GM06990 (cell line): ENCODE measurements at places on chromosomes 2 and 18.
A peak's percentile ranks its signal among the peaks of the same experiment; 100 is the strongest.

- no peak for DNase-seq
Observed at GRCh38 chr2:230746213-230746612, 33.6 kb downstream of the CAB39 start.

DNA sequence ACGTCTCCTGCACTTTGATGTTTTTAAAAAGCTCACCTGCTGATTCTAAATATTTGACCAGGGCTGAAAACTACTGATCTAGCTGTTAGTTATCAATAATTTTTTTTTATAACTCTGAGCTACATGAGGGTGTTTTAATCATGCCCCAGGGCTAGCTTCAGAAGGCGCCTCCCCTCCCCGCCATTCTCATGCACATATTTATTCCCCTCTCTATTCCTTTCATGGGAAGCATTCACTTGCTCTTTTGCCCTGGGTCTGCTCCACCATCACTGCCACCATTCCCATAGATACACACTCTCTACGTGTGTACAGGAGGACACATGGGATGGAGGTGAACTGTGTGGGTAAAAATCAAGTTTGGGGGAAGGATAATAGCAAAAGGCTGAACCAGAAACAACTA is 101.0 kb downstream of the PLA2R1 start:
- DNase-seq = no peak

DNA sequence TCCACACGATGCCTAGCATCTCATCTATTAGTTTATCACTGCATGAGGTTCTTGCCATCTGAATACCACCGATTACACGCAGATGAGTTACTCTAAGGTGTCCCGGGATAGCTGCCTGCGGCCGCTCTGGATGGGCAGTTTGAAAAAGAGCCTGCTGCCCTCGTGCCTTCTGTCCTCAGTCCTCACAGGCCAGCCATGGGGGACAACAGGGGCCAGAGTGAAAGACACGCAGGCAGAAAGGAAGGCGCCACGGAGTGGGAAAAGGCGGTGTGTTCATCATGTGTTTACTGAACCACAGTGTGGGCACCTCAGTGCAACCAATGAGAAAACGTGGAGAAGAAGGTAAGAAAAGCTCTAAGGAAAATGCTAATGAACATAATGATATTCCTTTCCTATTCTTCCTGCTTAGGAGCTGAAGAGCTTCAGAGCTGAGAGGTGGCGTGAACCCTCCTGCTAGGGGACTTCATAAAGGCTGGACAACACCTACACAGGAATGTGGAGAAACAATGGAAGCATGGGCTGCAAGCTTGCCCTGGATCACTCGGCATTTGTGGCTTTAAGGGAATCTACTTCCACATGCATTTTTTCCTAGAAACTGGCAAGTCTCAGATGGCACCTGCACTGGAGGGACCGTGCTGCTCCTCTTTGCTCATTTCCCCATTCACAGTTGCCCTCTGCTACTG is 50.9 kb downstream of the CABYR start:
- DNase-seq = no peak

- no peak for DNase-seq
Observed at GRCh38 chr2:205032093-205032551, 486.8 kb downstream of the PARD3B start.

DNA sequence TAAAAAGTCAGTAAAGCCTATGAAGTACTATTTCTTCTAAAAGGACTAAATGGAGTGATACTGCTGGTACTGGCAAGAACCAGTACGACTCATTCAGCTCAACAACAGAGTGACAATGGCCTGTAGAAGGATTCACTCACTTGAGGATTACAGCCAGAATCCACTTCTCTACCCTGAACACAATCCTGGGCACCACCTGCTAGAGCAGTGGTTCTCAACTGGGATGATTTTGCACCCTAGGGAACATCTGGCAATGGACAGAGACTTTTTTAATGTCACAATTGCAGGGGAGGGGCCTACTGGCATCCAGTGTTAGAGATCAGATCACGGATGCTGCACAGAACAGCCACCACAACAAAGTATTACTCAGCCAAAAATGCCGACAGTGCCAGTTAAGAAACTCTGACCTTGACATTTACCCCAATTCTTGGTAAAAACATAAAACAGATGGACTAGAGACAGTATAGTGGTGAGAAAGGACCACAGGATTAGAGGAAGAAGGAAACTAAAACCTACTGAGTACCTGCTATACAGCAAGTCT is 5.0 kb downstream of the SPIRE1 start:
- DNase-seq = no peak

- no peak for DNase-seq
Observed at GRCh38 chr2:30776831-30777635, 30.2 kb downstream of the CAPN13 start.

GRCh38 chr18:61892683-61893308 is at the start of gene RNF152:
TSS of gene RNF152 (minus strand) at chr18:61893007. CDS start at chr18:61816463, 76,544 bp downstream.
- DNase-seq = peak; percentile 22

- DNase-seq = peak; percentile 4
Observed at GRCh38 chr2:221570321-221570935, 1.7 kb downstream of the EPHA4 start.

- DNase-seq = no peak
Observed at GRCh38 chr2:32835148-32835547, 111.6 kb upstream of the LTBP1 start.

DNA sequence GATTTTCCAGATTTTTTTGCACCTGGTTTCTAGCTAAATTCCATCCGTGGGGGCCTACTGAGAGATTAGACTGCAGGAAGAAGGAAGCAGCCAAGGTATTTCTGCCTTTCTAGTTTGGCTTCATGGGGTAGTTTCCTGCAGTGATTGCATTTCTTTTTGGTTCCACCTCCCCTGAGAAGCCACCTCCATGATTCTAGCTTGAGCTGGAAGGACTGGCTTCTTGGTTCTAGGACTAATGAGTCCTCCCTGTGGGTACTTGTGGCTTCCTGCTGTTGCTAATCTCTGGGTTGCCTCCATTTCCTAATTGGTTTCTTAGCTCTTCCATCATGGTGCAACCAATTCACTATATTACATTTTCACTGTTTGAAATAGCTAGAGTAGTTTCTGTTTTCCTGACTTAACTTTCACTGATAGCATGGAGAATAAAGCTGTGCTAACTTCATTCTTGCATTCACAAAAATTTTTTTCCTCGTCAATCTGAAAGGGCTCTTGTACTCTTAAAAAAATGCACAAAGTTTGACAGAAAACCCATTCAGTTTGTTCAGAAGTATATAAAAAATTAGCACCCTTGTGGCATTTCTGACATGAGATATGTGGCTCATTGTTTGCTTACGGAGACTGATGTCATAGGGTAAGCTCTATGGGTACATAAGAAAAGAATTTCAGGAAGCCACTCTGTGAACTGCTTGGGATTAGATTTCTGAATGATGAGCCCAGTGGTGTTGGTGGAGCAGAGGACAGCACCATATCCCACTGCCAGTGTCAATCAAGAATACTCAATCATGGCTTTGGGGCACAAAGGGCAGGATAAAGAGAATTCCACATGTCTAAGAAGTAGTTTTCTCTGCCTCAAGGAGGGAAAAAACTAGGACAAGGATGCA is 242.8 kb upstream of the RBMS1 start:
- no peak for DNase-seq

DNA sequence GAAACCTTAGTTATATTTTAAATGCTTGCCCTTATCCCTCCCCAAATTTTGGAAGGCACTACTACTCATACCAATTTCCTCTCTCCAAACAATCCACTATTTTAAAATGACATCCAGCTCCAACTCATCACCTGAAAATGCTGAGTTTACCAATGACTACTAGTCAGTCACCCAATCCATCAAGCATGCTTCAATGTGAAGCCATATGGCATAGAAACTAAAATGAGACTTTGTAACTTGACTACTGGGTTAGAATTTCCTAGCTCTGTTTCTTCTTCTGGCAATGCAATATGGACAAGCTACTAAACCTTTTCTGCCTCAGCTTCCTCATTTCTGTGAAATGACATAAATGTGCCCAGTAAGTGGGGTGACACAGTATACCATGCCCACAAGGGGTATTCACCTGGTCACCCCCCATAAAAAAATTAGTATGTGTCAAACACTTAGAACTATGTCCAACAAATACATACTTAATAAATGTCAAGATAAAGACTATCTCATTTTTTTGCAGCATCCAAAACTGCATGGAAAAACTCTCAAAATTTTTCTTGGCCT is 10.0 kb upstream of the STPG4 start:
- DNase-seq = no peak

DNA sequence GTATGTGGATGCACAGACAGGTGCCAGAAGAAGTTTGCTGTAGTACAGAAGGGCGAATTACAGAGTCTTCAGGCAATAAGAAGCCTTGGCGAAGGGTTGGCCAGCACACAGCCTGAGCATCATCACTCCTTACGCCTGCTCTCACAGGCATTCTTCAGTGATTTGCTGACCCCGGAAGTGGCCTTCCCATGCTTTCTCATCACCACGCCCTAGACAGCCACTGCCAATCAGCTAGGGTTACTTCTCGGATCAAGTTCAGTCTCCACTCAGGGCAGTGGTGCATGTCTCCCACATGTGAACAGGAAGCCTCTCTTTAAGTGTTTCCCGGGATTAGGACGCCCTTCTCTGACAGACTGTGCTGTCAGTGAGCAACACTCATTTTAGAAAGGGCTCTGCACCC is 81.8 kb downstream of the C1QL2 start:
- no peak for DNase-seq

DNA sequence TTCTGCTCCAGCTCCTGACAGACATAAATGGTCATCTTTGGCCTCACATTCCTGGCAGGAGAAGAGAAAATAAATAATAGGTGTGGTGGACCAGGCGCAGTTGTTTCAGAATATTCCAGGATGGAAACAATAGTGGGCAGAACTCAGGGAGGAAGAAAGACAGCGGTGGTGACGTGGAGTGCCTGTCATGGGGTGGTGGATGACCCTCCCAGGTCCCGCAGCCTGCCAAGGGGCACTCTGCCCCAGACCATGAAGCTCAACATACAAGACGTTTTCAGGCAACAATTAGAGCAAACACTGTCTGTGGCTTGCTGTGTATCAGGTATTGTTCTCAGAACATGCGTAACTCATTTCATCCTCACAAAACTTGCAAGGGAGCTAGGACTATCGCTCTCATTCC is 50.9 kb downstream of the TFCP2L1 start:
- DNase-seq = no peak

DNA sequence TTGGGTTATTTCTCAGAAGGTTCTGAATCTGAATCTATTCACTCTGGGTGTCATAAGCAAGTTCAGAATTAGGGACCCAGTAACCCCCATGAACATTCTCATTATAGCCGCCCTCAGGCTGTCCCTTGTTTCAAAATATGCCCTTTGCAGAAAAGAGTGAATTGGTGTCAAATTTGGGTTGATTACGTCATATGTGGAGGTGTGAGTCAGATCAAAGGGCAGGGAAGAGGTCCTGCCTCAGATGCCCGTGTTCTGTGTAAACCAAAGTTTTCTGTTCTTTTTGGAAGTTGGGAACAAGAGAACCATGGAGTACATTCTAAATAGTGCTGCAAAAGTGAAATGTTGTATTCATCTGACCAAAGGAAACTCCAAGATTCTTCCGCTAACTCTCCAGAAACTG is 5.8 kb downstream of the FAM110C start:
- no peak for DNase-seq

GRCh38 chr18:46622999-46623398 is 34.0 kb downstream of the LOXHD1 start:
- no peak for DNase-seq

DNA sequence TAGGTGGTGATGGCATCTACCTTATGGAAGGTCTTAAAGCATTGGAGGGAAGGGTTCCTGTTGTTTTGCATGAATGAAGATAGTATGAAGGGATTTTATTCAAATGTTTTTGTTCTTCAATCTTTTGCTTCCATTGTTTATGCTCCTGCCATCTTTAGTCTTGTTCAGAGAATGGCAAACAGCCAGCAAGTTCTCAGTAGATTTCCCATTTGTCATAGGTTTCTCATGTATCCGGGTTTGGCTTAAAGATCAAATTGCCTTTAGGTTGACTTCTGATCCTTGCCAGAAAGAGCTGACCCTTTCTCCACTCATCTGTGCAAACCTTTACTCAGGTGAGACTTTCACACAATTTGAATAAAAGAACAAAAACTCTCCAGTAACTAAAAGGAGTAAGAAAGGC is 44.2 kb upstream of the STAT4 start:
- no peak for DNase-seq

GRCh38 chr2:239814861-239815601 is 210.1 kb downstream of the NDUFA10 start:
- no peak for DNase-seq

DNA sequence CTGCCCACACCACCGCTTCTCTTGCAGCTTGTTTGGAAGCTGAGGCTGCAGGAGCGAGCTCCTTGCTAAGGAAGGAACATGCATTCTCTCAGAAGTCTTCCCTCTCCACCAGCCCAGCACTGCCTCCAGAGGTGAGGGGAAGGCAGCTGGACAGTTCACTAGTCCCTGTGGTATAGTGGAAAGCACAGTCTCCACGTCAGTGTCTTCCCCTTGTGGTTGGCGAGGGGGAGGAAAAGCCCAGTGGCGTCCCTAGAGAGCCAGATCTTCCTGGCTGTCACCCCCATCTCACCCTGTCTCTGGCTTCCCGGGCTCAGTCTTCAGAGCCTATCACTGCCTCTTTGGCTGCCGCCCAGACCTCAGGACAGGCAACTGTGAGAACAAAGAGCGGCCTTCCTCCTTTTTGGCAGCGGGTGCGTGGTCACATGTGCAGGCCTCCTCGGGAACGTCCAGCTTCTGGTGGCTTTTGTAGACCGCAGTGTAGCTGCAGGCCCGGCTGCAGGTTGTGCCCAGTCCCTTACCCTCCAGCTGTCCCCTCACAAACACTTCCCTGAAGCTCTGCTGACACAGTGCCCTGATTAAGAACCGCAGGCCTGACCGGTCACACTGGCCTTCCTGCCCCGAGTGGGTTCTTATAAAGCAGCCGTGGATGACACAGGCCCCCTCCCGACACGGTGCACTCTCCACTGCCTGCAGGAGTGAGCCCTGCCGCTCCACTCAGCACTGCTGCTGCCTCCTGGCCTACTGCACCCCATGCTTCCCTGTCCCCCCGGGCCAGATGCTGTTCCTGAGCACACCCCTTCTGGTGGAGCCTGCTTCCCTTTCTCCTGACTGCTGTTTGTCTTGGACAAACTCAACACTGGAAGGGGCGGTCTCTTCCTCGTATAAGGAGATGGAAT is 90.9 kb downstream of the RNF144A start:
- no peak for DNase-seq

- no peak for DNase-seq
Observed at GRCh38 chr2:12428786-12429185, 287.9 kb upstream of the TRIB2 start.

- DNase-seq = no peak
Observed at GRCh38 chr18:56067969-56068671, 480.1 kb upstream of the TCF4 start.

DNA sequence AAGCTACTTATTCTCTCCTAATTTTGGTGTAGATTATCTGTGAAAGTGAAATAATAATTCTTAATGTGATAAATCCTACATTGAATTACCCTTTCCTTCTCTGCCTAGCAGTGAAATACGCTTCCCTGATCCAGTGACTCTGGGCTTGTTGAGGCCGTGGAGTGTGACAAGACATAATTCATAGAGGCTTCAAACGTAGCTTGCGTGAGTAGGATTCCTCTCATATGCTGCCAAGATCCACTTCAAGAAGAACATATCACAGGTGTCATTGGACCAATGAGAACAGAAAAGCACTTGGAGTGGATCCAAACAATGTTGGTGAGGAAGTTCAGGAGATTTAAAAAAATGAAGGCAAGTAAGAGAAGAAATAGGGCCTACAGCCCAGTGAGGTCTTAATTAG is 221.3 kb upstream of the TMEFF2 start:
- no peak for DNase-seq
